ENCODE measurements at places on chromosomes 7 and 10. TPM values are rescaled to one million over a fixed set of nuclear protein-coding genes. Genes with fewer than 3 reads are reported as not detected.

DNA sequence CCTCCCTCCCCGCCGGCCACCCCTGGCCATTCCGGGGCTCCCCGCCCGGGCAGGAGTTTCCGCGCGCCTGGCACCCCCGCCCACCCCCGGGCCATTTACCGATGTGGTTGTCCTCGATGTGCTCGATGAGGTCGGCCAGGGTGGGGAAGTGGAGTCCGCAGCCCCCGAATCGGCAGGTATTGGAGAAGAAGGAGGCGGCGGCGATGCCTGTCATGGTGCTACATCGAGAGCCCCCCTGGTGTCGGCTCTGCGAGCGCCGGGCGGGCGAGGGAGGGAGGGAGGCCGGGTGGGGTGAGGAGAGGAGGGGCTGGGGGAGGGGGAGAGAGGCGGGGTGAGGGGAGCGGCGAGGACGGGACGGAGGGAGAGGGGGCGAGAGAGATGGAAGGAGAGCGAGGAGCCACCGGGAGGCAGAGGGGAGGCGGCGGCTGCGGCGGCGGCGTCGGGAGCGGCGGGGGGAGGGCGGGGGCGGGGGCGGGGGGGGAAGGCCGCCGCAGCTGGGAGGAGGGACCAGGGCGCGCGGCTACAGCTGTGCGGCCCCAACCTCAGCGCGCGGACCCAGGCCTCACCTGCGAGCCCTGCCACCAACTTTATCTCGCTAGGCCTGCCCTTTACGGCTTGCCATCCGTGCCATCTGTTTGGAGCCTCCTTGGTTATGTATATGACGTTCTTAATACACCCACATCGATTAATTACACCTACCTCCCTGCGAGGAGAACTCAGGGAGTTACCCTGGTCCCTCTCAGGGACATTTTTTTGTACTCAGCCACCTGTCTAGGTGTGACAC, at the start of gene JAZF1:
Gene JAZF1 (minus strand): TSS at position 432 of the 784 bp plus-strand sequence.
- peak; percentile 87 for DNase-seq
- no peaks in the 10 kb centered on the region for H3K36me3 ChIP-seq
- H3K4me3 ChIP-seq = peak within 1 kb of the TSS; percentile 78
- peaks cover 20% of the 10 kb centered on the region for H3K4me1 ChIP-seq
- peak within 1 kb of the TSS; percentile 78 for H3K27ac ChIP-seq
- H3K27me3 ChIP-seq = no peaks in the 10 kb centered on the region

DNA sequence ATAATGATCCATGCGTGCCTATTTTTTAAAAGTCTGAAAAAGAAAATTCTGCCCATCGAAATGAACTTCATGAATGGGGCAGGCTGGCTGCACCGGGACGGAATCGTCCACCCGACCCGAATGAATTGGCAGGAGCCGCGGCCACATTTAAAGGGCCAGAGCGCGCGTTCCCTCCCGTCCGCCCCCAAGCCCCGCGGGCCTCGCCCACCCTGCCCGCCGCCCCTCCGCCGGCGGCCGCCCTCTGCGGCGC, 319 bp upstream of the GATA3 start:
- H3K36me3 ChIP-seq = no peaks in the 10 kb centered on the region
- peak overlapping the region; percentile 43 for H3K4me3 ChIP-seq
- H3K4me1 ChIP-seq = peaks cover 55% of the 10 kb centered on the region
- peak; percentile 36 for DNase-seq
- no peak overlapping the region for H3K27ac ChIP-seq

DNA sequence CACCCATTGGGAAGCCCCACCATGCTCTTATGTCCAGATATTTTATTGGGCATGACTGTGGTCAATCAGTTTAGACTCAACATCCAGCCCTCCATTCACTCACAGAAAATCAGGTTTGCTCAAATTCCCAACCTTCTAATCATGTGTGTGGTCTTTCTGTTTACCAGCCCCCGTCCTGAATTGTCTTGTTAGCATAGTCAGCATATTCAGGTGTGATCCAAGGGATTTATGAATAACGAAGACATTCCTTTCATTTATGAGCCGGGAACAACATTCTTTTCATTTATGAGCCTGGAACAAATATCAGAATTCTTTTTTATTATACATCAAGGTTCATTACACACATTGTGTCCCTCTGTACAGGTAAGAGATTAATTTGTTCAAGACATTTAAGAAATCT, 376.3 kb upstream of the POM121L12 start:
- H3K4me1 ChIP-seq = no peaks in the 10 kb centered on the region
- no peak for DNase-seq
- no peak overlapping the region for H3K27ac ChIP-seq
- no peak overlapping the region for H3K4me3 ChIP-seq
- H3K36me3 ChIP-seq = no peaks in the 10 kb centered on the region

DNA sequence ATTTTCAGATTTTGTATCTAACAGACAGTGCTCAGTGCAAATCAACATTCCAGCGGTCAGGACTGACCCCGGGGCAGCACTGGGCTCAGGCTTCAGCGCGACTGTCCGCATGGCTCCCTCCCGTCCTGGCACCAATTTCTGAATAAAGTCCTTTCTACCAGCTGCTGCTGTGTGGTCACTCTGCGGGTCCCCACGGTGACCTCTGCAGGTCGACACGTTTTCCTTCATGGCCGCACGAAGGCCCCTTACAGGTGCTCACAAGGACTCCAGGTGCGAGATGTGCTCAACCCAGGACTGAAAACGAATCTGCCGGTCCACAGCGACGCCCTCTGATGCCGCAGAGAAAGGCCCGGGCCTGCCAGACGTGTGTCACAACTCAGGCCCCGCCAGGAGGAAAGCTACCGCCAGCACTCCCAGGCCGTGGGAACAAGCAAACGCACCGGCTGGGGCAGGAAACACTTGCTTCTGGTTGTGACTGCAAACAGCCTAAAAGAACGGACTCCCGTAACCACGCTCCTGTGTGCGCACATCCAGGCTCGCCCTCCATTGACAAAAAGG, 3.7 kb upstream of the UTF1 start:
- H3K27ac ChIP-seq = no peak overlapping the region
- H3K36me3 ChIP-seq = no peaks in the 10 kb centered on the region

DNA sequence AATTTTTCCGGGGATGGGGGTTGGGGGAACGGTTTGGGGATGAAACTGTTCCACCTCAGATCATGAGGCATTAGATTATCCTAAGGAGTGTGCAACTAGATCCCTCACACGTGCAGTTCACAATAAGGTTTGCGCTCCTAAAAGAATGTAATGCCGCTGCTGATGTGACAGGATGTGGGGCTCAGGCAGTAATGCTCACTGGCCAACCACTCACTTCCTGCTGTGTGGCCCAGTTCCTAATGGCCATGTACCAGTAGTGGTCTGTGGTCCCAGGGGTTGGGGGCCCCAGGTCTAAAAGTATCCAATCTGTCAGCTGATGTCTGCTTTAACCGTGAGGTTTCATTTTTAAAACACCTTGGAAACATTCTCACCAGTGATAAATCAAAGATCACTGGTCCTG, 2.2 kb downstream of the STN1 start:
- H3K27me3 ChIP-seq = no peaks in the 10 kb centered on the region
- DNase-seq = peak; percentile 41
- H3K36me3 ChIP-seq = peaks cover 4% of the 10 kb centered on the region
- H3K4me3 ChIP-seq = no peak overlapping the region
- peak overlapping the region; percentile 64 for H3K27ac ChIP-seq

Gene HYAL4
- total RNA-seq = 0.09 TPM

Gene TSPAN15
- total RNA-seq = 54.0 TPM

GRCh38 chr10:84567133-84567532, 238.7 kb downstream of the CCSER2 start:
- no peaks in the 10 kb centered on the region for H3K27me3 ChIP-seq
- no peak overlapping the region for H3K4me3 ChIP-seq
- no peak overlapping the region for H3K27ac ChIP-seq
- no peaks in the 10 kb centered on the region for H3K36me3 ChIP-seq
- DNase-seq = no peak
- no peaks in the 10 kb centered on the region for H3K4me1 ChIP-seq

GRCh38 chr10:124731551-124731950, 12.6 kb downstream of the FAM53B start:
- peaks cover 76% of the 10 kb centered on the region for H3K4me1 ChIP-seq
- peaks cover 25% of the 10 kb centered on the region for H3K36me3 ChIP-seq
- no peak for DNase-seq
- H3K27me3 ChIP-seq = no peaks in the 10 kb centered on the region
- H3K27ac ChIP-seq = no peak overlapping the region

DNA sequence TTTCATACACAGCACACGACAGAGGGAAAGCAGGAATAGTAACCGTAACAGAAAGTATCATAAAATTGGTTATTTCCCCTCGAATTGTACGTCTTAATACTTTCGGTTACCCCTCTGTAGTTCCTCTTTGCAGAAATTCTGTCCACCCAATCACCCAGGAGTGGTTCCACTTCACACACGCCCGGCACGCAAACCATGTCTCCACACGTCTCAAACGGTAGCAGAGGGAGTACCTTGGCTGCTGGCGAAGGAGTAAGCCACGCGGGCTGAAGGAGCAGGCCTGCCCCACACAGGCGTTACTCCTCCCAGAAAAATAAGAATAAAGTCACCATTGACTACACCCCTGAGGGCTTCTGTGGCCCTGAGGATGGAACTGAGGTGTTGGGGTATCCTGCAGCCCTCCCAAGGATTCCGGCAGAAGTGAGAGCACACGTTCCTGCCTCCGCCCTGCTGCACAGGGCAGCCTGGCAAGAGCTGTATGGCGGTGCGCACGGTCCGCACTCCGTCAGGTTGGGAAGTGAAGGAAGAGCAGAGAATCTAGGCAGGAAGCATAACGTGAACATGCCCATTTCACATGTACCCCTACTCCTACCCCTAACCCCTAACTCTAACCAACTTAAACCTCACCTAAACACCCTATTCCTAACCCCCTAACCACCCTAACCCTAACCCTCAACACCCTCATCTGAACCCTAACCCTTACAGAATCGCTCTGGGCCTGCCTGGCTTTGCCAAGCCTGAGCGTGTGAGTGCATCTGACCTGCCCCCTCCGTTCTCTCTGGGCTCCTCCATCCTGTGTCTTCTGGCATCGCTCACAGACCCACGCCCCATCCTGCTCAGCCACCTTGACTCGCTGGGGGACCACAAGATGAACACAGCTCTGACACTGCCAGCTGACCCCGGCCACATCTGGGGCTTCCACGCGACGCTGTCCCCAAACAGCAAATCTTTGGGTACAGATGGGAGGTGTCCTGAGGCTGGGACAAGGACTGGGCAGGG, 18.2 kb downstream of the GPR146 start:
- peaks cover 43% of the 10 kb centered on the region for H3K4me1 ChIP-seq
- H3K27me3 ChIP-seq = no peaks in the 10 kb centered on the region
- H3K36me3 ChIP-seq = peaks cover 8% of the 10 kb centered on the region
- H3K27ac ChIP-seq = no peak overlapping the region

GRCh38 chr10:13739183-13739582, 152.4 kb downstream of the PRPF18 start:
- DNase-seq = peak; percentile 18
- no peaks in the 10 kb centered on the region for H3K27me3 ChIP-seq
- H3K4me1 ChIP-seq = peaks cover 14% of the 10 kb centered on the region
- no peak overlapping the region for H3K4me3 ChIP-seq

Gene ZNF138
- total RNA-seq = 14.0 TPM

DNA sequence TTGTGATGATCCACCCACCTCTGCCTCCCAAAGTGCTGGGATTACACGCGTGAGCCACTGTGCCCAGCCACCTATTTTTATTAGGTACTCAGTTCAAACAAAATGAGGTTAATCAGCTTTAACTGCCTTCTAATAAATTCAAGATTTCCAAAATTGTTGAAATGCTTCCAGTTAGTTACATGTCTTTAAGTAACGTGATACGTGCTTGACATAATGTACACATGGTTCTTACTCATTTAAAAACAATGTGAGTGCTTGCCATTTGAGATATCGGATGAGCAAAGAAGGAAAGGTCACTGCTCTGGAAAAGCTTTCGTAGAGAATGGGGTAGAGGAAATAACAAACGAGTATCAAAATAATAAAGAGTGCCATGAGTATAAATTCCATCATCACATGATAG, 83.6 kb downstream of the KMT2E start:
- no peak overlapping the region for H3K4me3 ChIP-seq
- H3K4me1 ChIP-seq = no peaks in the 10 kb centered on the region
- peaks cover 20% of the 10 kb centered on the region for H3K36me3 ChIP-seq
- DNase-seq = peak; percentile 59

Gene CALY
- not detected for total RNA-seq

- H3K4me3 ChIP-seq = no peak overlapping the region
- no peaks in the 10 kb centered on the region for H3K36me3 ChIP-seq
- H3K4me1 ChIP-seq = peaks cover 6% of the 10 kb centered on the region
- no peak for DNase-seq
These were observed 72.0 kb upstream of the MTPN start for GRCh38 chr7:136049117-136049516.

DNA sequence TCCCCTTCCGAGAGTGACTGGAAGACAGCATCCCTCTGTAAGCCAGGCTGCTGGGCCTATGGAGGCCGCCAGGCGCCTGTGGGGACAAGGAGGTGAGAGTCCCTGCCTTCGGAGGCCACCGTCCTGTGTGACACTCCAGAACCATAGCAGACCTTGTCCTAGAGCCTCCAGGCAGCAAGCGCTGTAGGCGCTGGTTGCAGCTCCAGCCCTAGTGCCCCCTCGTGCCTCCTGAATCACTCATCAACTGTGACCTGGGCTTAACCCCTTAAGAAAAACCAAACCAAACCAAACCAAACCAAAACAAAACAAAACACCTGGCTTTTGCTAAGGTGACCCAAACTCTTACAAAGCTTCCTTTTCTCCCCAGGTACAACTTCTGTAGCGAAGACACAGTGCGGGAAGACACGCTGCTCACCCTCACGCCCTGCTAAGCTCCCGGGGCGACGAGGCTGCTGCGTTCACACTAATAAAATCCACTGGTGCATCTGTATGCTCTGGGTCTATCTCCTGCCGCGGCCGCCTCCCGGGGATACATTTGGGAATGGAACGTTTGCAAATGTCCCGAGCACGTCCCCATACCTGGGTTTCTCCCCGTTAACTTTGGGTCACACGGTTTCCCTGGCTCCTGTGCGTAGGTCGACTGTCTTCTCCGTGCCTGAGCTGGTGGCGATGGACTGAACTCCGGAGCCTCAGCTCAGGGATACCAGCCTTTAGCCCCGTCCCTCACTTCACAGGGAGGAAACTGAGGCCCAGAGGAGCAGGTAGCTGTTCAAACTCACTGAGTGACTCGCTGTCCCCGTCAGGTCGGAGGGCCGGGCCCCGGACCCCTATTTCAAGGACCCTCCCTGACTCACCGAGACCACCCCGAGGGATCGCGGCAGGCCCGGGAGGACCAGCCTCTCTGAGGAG, 11.8 kb upstream of the PNLIPRP2 start:
- no peak for DNase-seq
- peaks cover 8% of the 10 kb centered on the region for H3K4me1 ChIP-seq
- H3K36me3 ChIP-seq = no peaks in the 10 kb centered on the region
- peak overlapping the region; percentile 28 for H3K4me3 ChIP-seq

Gene ATXN7L1
- 6.3 TPM for total RNA-seq

DNA sequence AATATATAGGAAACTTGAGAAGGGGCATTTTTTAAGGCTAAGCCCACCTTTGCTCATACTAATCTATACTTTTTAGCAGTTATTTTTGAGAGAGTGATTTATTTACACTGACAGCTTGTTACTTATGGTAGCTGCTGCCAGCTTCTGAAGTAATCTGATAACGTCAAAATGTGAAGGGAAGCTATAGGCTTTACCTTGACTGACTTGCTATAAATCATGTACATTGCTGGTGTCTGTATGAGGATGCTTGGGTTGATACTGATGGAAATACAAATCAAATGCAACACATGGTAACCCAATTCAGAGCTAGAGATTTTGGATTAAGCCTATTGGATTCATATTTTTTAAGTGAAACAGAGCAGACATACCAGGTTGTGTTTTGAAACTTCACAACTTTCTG, 299.4 kb downstream of the LRMDA start:
- no peak overlapping the region for H3K4me3 ChIP-seq
- DNase-seq = no peak
- H3K27ac ChIP-seq = no peak overlapping the region
- no peaks in the 10 kb centered on the region for H3K4me1 ChIP-seq

- peak; percentile 51 for DNase-seq
- no peak overlapping the region for H3K4me3 ChIP-seq
- H3K27ac ChIP-seq = no peak overlapping the region
- no peaks in the 10 kb centered on the region for H3K27me3 ChIP-seq
- peaks cover 7% of the 10 kb centered on the region for H3K4me1 ChIP-seq
- H3K36me3 ChIP-seq = no peaks in the 10 kb centered on the region
These were observed 137.4 kb upstream of the AKR1E2 start for GRCh38 chr10:4688601-4689000.

Data from muscle of leg (tissue), 16 donors.